ENCODE measurements at places on chromosomes 2 and 18. TPM values are rescaled to one million over a fixed set of nuclear protein-coding genes. Genes with fewer than 3 reads are reported as not detected.

The C2orf80 gene
- not detected for total RNA-seq

GRCh38 chr18:32714571-32715148, 58.2 kb downstream of the KLHL14 start:
- DNase-seq: no peak

DNA sequence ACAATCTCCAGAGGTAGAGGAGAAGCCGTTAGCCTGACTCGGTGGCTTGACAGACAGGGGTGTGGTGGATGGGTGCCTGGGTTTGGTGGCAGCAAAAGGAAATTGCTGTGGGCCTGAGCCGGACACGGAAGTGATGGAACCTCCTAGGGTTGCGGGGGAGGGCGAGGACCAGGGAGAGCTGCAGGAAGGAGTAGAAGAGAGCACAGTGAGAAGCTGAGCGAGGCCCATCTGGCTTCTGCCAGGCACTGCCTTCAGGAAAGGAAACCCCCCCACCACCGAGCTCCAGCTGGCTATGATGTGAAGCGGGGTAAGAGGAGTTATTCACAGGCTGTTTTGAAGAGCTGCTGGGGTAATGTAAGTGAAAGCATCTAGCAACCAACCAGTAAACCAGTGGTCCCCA, 134.6 kb downstream of the TSN start:
- DNase-seq: no peak

GRCh38 chr2:95700519-95700918, 108.7 kb downstream of the TRIM43 start:
- no peak for DNase-seq

- no peak for DNase-seq
Measured at GRCh38 chr2:56674084-56674483, 490.3 kb downstream of the CCDC85A start.

GRCh38 chr2:3986530-3987258, 283.3 kb downstream of the DCDC2C start:
- DNase-seq: no peak

GRCh38 chr2:7031547-7032245, 114.5 kb downstream of the RNF144A start:
- DNase-seq: peak; percentile 75

DNA sequence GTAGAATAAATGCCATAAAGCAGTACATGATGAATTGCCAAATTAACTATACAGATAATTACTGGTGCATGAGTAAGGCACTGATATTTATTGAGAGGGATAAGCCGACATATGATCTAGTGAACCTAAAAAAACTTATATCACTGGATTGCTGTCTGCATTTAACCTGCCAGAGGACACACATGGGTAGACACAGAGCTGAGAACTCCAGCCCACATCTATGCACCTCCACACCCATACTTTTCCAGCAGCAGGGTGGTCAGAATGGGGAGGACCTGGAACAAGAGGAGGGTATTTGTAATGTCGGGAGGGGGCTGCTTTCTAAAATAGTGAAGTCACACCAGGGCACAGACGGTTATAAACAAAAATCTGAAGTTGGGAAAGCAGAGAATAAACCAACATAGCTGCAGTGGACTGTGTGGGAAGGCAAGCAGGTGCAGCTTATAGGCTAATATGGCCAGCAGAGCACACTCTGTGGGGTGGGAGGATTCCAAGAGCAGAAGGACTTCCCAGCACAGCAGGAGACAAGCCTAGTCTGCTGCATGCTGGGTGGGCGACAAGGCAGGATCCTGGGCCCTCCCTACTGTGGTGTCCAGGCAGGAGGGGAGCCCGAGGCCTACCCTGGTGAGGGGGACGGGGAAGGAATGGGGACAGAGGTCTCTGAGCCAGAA, 17.2 kb downstream of the ST3GAL5 start:
- DNase-seq: no peak
